ENCODE measurements at places on chromosomes 2 and 18.

- DNase-seq, result no peak
Observed at GRCh38 chr2:870426-870825, 80.2 kb upstream of the SNTG2 start.

- no peak for DNase-seq
Observed at GRCh38 chr2:18598848-18599484, 9.6 kb upstream of the NT5C1B start.

GRCh38 chr2:174535757-174536703 is 49.2 kb upstream of the GPR155 start:
- no peak for DNase-seq

DNA sequence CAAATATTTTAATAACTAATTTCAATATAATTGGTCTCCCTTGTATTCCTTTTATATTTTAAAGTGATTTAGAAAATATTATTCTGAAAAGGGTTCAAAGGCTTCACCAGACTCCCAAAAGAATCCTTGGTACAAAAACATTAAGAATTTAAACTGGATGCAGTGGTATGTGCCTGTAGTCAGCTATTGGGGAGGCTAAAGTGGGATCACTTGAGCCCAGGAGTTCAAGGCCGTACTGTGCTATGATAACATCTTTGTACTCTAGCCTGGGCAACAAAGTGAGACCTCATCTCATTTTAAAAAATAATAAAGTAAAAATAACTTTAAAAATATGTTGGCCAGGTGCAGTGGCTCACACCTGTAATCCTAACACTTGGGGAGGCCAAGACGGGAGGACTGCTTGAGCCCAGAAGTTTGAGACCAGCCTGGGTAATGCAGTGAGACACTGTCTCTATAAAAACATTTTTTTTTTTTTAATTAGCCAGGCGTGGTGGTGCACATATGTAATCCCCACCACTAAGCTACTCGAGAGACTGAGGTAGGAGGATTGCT is 14.7 kb downstream of the NCL start:
- DNase-seq, result no peak

- DNase-seq, result no peak
Observed at GRCh38 chr18:34847408-34847807, 137.3 kb downstream of the DTNA start.

DNA sequence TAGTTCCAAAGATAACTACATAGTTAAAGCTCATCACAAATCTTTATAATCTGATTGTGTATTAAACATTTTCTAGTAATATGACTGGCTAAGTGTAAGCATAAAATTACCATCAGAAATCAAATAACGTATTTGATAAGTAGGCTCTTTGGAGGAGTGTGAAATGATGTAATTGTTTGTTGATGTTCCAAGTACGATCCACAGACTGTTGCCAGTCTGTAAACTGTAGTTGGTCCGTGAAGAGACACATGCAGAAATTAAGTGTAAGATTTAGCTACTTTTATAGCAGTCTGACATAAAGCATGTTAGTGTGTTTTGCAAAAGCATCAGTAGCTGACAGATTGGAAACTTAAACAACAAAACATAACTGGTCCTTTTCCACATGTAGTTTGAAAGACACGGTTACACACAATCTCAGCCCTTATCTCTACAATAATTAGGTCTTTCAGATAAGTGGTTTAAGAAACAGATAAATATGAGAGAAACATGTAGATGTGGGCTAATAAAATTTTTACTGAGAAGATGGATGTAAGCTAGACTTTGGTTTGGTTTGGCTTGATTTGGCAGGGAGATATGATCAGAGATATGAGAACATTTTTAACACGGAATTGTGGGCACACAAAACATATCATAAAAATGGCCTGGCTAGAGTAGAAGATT is 115.0 kb upstream of the EPB41L5 start:
- no peak for DNase-seq

DNA sequence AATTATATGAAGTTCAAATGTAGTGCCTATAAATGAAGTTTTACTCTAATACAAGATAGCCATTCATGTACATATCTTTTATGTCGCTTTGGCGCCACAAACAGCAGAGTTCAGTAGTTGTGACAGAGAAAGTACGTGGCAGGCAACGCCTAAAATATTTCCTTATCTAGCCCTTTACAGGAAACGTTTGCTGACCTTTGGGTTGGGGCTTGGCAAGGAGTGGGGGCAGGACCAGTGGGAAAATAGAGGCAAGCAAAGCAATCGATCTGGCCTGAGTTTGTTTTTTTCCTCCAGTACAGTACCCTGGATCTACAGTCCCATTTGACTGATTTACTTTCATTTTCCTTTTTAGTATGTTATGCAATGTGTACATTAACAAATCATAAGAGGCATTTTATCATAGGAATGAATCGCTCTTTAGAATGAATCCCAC is 13.1 kb downstream of the CCDC68 start:
- no peak for DNase-seq

All from stimulated activated CD4-positive, alpha-beta T cell treated with anti-CD3 and anti-CD28 coated beads, TNF-alpha, amount 100 ng/mL, for 1 hour (primary cell).